ENCODE measurements at places on chromosomes 5 and 9.

DNA sequence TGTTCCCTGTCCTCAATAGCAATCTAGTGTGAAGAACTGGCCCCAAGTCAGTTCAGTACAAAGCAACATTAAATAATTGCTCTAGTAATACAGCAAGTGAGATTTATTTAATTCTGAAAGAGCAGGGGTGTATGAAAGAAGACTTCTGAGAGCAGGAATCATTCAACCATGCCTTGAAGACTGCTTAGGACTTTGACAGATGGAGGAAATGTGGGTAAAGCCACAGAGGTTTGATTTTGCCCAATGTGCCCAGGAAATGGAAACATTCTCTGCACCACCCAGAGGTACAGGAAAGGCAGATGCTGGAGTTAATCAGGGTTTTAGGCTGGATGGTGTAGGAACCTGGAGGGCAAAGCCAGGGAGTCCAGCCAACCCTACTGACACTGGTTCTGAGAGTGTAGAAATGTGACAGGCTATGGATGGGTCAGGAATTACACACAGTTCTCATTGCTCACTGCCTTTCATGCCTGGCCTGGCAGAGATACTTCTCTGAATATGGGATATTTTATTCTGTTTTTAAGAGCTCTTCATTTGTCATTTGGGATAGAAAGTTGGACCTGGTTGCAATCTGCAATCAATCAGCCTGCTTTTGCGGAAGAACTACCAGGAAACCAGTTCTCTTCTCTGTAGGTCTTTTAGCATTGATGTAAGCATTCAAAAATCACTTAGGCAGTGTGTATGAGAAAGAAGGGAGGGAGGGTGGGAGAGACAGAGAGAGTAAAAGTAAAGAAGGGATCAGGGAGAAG lies 88.3 kb downstream of the BRINP1 start:
- DNase-seq: no peak

- no peak for DNase-seq
Observed at GRCh38 chr5:6436715-6437331, 11.8 kb upstream of the UBE2QL1 start.

- DNase-seq: peak; percentile 92
Observed at GRCh38 chr9:20551835-20552234, 70.5 kb downstream of the MLLT3 start.

DNA sequence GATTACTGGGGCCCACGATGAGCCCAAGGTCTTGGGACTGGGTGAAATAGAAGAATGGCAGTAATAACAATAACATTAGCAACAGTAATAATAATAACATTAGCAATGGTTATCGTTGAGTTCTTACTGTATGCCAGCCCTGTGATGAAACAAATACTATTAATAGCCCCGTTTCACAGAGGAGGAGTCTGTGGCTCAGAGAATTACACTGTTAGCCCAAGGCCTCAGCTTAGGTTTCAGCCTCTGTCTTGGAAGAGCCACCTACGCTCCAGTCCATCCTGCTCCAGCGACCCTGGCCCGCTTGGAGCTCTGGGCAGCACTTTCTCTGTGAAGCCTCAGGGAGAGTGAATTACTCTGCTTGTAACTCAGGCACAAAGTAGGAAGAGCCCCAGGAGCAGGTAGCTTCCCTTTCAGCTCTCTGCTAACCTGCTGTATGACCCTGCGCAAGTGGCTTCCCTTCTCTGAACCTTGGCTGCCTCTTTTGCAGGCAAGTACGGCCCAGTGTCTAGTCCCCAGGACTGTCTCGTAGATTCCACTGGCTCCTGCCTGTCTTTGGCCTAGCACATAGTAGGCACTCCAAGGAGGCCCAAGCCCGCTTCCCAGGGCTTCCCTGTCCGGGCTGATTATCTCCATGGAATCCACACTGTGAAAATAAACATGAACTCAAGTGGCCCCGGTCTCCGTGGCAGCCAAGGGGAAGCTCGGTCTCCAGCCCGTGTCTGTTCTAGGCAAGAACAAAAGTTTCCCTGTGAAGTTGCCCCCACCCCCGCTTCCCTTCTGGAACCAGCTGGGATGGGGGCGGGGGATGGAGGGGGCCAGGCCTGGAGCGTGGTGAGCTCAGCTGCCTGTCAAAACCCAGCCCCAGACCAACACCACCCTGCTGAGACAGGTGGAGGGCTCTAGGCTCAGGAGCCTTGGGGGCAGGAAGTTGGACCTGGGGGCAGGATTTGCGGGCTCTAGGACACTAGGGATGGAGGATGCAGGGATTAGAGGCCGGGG lies 26.2 kb upstream of the LMX1B start:
- DNase-seq: peak; percentile 11

DNA sequence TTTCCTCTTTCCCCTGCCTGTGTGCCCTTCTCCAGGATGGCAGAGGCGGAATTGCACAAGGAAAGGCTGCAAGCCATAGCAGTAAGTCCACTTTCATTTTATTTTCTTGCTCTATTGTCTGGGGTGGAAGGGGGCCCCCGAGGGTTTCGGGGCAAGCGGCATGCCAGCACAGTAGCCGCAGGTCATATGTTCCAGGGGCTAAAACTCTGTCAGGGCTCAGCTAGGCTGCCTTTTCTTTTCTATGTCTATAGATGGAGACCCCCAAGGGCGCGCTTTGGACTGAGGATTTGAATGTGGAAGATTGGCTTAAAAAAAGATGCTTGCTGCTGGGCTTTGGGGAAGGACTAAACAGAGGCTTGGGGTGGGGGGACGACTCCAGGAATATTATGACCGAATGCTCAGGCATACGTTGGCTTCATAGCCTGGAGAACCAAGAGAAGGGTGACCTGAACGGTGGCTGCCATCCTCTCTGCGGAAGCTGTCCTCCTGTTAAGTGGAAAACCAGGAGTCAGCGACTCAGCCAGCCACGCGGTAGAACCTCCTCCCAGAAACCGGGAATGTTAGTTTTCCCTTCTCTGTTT lies 545 bp downstream of the PALM2AKAP2 start:
- DNase-seq: no peak

DNA sequence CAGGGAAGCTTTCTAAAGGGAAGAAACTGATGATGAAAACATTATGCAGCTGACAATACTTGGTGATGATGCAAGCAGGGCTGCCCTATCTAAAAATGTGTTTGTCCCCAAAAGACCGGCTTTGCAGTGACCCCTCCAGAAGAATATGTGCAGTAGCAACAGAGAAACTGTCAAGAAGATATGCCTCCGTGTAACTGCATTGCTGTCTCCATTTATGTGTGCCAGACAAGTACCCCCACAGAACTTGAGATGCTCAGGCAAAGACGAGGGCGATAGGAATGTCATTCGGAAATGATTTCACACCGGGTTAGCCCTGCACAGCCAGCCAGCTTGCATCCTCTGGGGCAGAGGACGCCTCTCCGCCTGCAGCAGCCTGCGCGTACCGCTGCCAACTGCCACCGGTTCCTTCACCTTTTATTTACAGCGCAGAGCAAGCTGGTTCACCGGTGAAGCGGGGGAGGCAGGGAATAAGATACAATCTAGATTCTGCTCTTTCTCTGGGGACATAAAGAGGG lies 2.0 kb downstream of the GABBR2 start:
- DNase-seq: no peak

GRCh38 chr5:6733411-6734242 lies 20.4 kb downstream of the TENT4A start:
- DNase-seq: no peak
